ENCODE measurements at places on chromosomes 13 and 19.

- DNase-seq = peak; percentile 49
Measured at GRCh38 chr19:19259741-19260140, 13.4 kb downstream of the TM6SF2 start.

GRCh38 chr13:20582026-20582425, 15.1 kb downstream of the IFT88 start:
- no peak for DNase-seq

- DNase-seq = no peak
Measured at GRCh38 chr13:96809366-96810096, 184.7 kb downstream of the OXGR1 start.

DNA sequence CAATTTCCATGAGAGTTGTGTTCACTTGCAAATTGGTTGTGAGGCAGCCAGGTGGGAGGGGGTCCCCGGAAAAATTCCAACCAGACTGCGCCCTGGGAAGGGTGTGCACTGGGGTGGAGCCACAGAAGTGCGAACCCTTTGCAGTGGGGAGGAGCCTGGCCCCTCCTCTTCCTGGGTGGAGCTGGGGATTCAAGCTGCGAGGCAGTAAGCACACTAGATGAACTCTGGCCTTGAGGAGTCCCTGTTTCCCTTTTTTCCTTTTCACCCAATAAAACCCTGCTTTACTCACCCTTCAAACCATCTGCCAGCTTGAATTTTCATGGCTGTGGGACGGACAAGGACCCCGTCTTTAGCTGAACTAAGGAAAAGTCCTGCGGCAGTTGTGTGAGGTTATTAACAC, 31.0 kb upstream of the MBNL2 start:
- DNase-seq = no peak

DNA sequence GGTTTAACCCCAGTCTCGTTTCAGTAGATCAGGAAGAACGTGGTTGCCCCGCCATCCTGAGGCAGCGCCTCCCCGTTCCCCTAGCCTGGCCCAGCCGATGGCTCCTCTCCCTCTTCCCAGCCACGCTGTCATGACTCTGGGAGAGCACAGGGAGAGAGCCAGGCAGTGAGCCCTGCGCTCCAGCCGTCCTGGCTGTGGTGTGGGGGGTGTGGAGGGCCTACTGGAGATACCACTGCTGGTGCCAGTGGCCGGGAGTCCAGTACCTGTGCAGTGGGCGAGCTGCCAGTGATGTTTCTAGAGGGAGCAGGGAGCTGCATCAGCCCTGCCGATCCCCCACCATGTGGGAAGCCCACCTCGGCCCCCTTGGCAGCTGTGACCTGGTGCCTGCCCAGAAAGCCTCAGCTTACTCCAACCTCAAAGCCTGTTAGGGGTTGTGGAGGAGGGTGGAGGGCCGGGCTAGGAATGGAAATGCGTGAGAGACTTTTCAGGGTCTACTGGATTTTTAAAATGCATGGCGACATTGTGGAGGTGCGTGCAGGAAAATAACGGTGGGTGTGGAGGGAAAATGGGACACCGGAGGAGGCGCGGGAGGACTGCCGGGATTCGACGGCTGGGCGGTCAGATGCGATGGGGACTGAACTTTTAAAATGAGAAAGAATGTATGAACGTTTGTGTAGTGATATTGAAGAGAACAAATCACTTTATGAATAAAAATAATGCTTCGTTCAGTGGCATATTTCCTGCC, 4.9 kb downstream of the TEX29 start:
- DNase-seq = no peak

GRCh38 chr19:34832581-34833112, 59.6 kb upstream of the ZNF599 start:
- no peak for DNase-seq

- no peak for DNase-seq
Measured at GRCh38 chr19:42271861-42272534, 2.9 kb downstream of the CIC start.

GRCh38 chr19:46812977-46813838, 24.8 kb upstream of the SLC1A5 start:
- no peak for DNase-seq

DNA sequence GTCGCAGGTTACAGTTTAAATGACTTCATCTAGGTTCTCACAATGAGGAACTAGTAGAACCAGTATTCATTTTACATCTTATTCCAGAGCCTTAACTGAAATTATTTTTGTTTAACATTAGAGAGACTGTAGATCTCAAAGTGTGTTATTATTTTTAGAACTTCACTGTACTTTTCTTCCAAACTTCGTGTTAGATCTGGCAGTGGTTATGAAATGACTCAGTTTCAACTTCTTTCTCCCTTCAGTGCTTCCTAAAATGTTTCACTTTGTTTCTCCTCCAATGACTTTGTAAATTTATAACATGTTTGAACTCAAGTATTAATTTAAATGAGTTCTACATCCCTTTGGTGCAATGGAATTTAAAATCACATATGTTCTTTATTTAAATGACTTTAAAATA, 139.3 kb downstream of the PCDH9 start:
- DNase-seq = peak; percentile 16

GRCh38 chr13:45863709-45864590, 12.4 kb upstream of the SIAH3 start:
- no peak for DNase-seq

GRCh38 chr19:8030960-8031359, 21.6 kb upstream of the CCL25 start:
- no peak for DNase-seq

DNA sequence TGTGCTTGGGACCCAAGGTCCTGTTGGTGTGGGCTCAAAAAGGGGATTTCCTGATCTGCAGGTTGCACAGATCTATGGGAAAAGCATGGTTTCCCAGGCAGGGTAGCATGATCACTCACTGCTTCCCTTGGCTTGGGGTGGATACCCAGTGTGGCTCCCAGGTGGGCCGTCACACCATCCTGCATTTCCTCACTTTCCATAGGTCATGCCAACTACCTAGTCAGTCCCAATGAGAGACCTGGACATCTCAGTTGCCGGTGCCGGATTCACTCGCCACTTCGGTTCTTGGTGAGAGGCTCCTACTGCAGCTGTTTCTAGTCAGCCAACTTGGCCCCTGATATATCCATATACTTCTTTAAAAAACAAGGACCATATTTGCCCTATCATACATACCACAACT, 503.0 kb downstream of the PCDH17 start:
- no peak for DNase-seq

GRCh38 chr13:25280396-25280795, 6.9 kb downstream of the MTMR6 start:
- DNase-seq = no peak

GRCh38 chr13:105994340-105994739, 541.1 kb downstream of the EFNB2 start:
- DNase-seq = no peak

DNA sequence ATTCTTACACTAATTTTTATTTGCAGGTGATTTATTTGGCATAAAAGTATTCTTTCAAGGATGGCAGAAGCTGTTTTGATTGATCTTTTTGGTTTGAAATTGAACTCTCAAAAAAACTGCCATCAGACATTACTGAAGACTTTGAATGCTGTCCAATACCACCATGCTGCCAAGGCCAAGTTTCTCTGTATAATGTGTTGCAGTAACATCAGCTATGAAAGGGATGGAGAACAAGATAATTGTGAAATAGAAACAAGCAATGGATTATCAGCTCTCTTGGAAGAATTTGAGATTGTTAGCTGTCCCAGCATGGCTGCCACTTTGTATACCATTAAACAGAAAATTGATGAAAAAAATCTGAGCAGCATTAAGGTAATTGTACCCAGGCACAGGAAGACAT, 1.2 kb downstream of the LACC1 start:
- DNase-seq = no peak

Data from iris pigment epithelial cell (primary cell).